T-cell (primary cell): ENCODE measurements at places on chromosomes 6 and 20.

DNA sequence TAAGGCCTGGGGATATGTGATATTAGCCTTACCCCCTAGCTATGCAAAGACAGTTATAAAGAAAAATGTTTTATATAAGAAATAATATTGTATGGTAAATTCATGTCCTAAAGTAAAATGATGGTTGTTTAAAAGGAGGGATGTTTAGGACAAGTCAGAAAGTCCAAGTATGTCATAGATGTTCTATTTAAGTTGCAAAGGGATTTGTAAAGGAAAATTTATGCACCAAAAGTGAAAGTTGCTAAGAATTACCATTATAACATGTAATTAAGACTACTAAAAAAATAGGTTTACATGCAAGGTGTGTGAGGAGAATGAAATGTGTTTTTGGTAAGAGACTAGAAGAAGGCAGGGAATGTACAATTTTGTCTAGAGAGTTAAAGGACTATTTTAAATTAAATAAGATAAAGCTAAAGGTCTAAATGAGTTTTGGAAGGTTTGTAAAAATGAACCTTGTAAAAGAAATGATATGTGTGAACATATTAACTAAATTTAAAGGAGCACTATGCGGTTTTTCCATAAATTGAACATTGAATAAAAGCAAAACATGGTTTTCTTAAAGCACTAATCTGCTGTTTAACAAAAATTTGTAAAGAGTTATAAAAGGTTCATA is 22.7 kb upstream of the GOPC start:
- H3K4me3 ChIP-seq: no peak overlapping the region
- H3K36me3 ChIP-seq: no peaks in the 10 kb centered on the region
- H3K4me1 ChIP-seq: no peaks in the 10 kb centered on the region
- H3K27ac ChIP-seq: no peak overlapping the region
- DNase-seq: no peak

DNA sequence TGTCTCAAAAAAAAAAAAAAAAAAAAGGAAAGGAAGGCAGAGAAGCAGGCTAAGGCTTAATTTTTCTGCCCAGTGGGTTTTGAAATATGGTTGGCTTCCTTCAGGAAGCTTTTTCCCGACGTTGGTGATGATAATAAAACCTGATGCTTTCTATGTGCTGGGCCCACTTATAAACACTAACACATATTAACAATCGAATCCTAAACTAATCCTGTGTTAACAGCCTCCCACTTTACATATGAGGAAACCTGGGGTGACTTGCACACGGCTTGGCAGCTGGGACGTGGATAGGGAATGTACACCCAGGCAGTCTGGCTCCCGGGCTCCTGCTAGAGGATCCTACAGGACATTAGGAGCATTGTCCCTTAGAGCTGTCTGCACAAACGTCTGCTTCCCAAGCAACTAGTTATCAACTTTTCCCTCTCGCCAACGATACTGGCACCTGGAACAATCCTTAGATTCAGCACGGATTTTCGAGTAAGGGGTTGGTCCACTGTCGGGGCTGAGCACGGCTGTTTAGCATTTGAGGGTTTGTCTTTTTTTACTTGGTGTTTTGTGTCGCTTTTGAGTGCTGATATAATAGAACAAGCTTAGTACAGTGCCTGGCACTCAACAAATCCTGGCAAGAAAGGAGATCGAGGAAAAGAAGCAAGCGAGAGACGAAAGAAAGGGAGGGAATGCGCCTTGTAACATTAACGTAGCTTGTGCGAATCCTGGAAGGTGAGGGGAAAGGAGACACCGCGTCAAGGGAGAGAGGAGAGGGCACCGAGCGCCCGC is 622 bp upstream of the KIZ start:
- H3K27ac ChIP-seq: peak overlapping the region; percentile 41
- peak overlapping the region; percentile 49 for H3K4me3 ChIP-seq
- no peaks in the 10 kb centered on the region for H3K36me3 ChIP-seq
- no peak for DNase-seq

- H3K27me3 ChIP-seq: peaks cover 19% of the 10 kb centered on the region
- no peak for DNase-seq
- H3K36me3 ChIP-seq: no peaks in the 10 kb centered on the region
- H3K4me1 ChIP-seq: peaks cover 3% of the 10 kb centered on the region
Observed at GRCh38 chr6:170179616-170180324, 111.1 kb downstream of the DLL1 start.

GRCh38 chr6:166488076-166488685 is 98.3 kb downstream of the RAMACL start:
- H3K27ac ChIP-seq: peak overlapping the region; percentile 90
- DNase-seq: peak; percentile 73
- H3K27me3 ChIP-seq: no peaks in the 10 kb centered on the region
- peaks cover 3% of the 10 kb centered on the region for H3K36me3 ChIP-seq

DNA sequence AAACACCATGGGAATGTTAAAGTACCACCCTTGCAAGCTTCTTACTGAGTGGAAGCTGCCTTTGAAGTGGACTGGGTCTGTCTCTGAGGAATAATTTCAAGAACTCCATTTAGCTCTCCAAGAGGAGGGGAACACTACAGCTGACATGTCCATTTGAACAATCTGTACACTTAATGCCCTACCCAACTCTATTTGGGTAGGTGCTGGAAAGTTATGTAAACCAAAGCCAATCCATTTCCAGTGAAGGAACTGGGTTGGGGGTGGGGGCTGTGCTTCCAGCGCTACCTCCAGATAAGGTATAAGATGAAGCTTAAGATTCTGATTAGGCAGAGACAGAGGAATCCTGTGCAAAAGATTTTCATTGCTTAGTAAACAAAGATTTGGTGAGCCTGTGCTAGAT is 122.0 kb downstream of the TCP11 start:
- no peak for DNase-seq
- no peaks in the 10 kb centered on the region for H3K36me3 ChIP-seq
- no peak overlapping the region for H3K27ac ChIP-seq
- H3K4me3 ChIP-seq: no peak overlapping the region

DNA sequence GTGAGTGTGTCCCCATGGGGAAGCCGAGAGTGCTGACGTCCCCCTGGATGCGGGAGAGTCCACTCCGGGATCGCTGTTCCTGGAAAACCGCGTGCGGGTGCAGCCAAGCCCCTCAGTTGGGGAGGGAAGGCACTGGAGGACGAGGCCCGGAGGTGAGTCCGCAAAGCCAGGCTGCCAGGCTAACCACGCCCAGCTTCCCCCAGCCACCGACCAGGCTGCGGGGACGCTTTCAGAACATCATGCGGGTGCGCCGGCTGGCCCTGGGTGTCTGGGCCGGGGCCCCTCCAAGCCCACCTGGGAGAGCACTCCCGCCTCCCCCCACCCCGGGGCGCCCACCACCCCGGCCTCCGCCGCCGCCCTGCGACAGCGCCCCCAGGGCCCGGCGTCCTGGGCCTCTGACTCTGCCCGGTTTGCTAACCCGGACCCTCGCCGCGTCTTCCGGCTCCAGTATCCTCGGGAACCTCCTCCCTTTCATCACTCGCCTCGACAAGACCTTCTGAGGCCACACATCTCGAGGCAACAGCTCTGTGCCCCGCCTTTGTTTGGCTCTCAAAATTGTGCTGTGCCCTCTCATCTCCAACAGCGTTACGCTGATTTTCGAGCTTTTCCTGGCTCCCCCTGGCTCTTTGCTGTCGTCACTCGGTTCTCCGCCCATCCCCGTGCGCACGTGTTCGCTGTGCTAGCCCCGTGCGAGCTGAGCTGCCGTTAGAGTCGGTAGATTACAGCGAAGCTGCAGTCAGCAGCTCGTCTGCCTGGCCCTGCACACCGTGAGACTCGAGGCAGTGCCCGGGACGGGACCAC is 47.1 kb upstream of the ENTPD6 start:
- peaks cover 12% of the 10 kb centered on the region for H3K4me1 ChIP-seq
- peaks cover 26% of the 10 kb centered on the region for H3K27me3 ChIP-seq
- no peak overlapping the region for H3K27ac ChIP-seq
- H3K36me3 ChIP-seq: no peaks in the 10 kb centered on the region
- peak overlapping the region; percentile 41 for H3K4me3 ChIP-seq

GRCh38 chr6:143772116-143773086 is 70.7 kb upstream of the LTV1 start:
- no peak overlapping the region for H3K27ac ChIP-seq
- no peak for DNase-seq
- no peaks in the 10 kb centered on the region for H3K4me1 ChIP-seq
- no peaks in the 10 kb centered on the region for H3K36me3 ChIP-seq
- no peaks in the 10 kb centered on the region for H3K27me3 ChIP-seq

GRCh38 chr20:8421981-8422380 is 289.9 kb downstream of the PLCB1 start:
- no peaks in the 10 kb centered on the region for H3K36me3 ChIP-seq
- no peak overlapping the region for H3K4me3 ChIP-seq
- no peak for DNase-seq
- no peaks in the 10 kb centered on the region for H3K27me3 ChIP-seq
- no peak overlapping the region for H3K27ac ChIP-seq

DNA sequence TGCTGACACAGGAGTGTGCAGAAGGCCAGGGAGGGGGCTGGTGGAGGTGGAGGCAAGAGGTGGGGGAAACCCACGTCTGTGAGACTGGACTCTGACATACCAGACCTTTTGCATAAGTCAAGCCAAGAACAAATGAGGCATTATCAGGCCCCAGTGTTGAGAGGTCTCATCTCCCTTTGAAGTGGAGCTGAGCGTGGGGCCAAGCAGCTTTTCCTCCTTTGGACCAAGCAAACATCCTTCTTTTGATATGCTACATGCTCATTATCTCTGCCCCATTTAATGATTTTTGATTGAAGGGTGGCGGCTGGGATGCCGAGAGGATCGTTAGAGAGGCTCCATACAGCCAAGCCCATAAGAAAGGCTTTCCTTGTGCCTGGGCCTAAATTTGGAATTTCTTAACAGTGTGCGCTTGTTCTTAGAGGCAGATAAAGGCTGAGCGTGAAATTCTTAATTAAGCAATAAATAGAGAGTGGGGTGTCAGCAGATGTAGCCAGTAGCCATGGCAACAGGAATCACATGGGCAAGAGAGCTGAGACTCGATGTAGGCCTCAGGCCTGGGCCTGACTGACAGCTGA is 244.5 kb downstream of the PKHD1 start:
- no peaks in the 10 kb centered on the region for H3K4me1 ChIP-seq
- H3K27me3 ChIP-seq: peaks cover 6% of the 10 kb centered on the region
- no peak overlapping the region for H3K4me3 ChIP-seq
- no peak for DNase-seq
- no peaks in the 10 kb centered on the region for H3K36me3 ChIP-seq

GRCh38 chr20:47042464-47042863 is 147.8 kb downstream of the EYA2 start:
- H3K27me3 ChIP-seq: no peaks in the 10 kb centered on the region
- H3K27ac ChIP-seq: no peak overlapping the region
- no peaks in the 10 kb centered on the region for H3K4me1 ChIP-seq
- H3K4me3 ChIP-seq: no peak overlapping the region
- DNase-seq: no peak
- H3K36me3 ChIP-seq: no peaks in the 10 kb centered on the region

GRCh38 chr6:112109262-112109661 is 21.9 kb downstream of the FAM229B start:
- H3K4me1 ChIP-seq: no peaks in the 10 kb centered on the region
- no peak overlapping the region for H3K4me3 ChIP-seq

DNA sequence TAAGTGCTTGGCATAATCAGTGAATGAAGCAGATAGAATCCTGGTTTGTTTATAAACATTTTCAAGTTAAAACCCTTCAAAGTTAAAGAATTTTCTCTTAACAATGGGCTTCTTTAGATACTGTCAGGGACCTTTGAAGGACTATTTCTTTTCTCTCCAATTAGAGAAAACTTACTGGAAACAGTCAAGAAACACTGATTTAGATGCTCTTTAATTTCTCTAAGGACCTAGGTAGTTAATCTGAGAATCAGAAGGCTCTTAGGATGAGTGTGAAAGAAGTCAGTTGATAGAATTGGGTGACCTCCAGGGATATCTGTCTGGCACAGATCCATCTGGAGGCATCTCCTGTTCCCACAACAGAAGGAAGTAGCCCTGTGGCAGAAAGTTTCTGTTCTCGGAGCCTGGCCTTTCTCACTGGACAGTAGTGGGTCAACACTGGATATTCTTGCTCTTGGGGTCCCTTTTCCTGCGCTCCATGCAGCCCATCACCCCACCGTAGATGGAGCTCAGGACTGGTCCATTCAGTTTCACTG is 22.5 kb downstream of the KIAA0408 start:
- no peak overlapping the region for H3K27ac ChIP-seq
- no peaks in the 10 kb centered on the region for H3K36me3 ChIP-seq
- H3K4me3 ChIP-seq: no peak overlapping the region
- no peaks in the 10 kb centered on the region for H3K27me3 ChIP-seq
- DNase-seq: no peak

GRCh38 chr20:46040902-46041535 is 12.0 kb downstream of the SLC12A5 start:
- H3K4me1 ChIP-seq: no peaks in the 10 kb centered on the region
- peak; percentile 46 for DNase-seq
- no peak overlapping the region for H3K27ac ChIP-seq
- no peaks in the 10 kb centered on the region for H3K27me3 ChIP-seq

- DNase-seq: no peak
- H3K4me3 ChIP-seq: no peak overlapping the region
- H3K4me1 ChIP-seq: no peaks in the 10 kb centered on the region
- no peaks in the 10 kb centered on the region for H3K27me3 ChIP-seq
- H3K27ac ChIP-seq: no peak overlapping the region
- H3K36me3 ChIP-seq: no peaks in the 10 kb centered on the region
Observed at GRCh38 chr6:164164876-164165275, 750.4 kb downstream of the QKI start.

DNA sequence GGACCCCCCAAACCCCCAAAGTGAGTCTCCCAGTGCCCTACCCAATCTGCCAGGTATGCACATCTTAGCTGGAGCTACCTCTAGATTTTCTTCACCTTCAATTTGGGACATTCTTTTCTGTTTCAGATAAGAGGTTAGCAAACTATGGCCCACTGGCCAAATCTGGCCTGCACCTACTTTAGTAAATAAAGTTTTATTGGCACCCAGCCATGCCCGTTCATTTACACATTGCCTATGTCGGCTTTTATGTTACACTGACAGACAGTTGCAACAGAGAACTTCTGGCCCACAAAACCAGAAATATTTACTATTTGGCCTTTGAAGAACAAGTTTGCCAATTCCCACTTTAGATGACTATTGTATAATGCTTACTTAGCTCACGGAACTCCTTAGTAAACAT is 55.9 kb upstream of the STX16 start:
- no peaks in the 10 kb centered on the region for H3K36me3 ChIP-seq
- DNase-seq: no peak
- peaks cover 2% of the 10 kb centered on the region for H3K27me3 ChIP-seq
- H3K27ac ChIP-seq: no peak overlapping the region

- no peaks in the 10 kb centered on the region for H3K4me1 ChIP-seq
- no peak for DNase-seq
- no peak overlapping the region for H3K4me3 ChIP-seq
- no peak overlapping the region for H3K27ac ChIP-seq
- H3K36me3 ChIP-seq: no peaks in the 10 kb centered on the region
- peaks cover 17% of the 10 kb centered on the region for H3K27me3 ChIP-seq
Observed at GRCh38 chr6:32058511-32058963, 20.3 kb downstream of the CYP21A2 start.

DNA sequence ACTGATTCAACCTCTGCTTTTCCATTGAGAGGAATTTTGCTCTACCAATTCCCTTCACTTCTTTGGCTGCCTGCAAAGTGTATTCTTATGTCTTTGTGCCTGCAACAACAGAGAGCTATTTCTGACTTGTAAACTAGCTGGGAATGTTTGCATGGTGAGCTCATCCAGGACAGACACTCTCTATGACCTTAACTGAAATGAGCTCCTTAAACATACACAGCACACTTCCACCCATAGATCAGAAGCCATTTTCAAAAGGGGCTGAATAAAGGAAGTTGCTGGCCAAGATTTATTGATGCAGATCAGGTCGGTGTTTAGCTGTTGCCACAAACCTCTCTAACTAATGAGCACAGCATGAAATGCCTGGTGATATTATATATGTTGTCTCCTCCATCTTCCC is 377.7 kb downstream of the BTBD9 start:
- no peaks in the 10 kb centered on the region for H3K27me3 ChIP-seq
- DNase-seq: no peak
- H3K4me3 ChIP-seq: no peak overlapping the region
- no peaks in the 10 kb centered on the region for H3K4me1 ChIP-seq
- no peak overlapping the region for H3K27ac ChIP-seq
